Purkinje cell (primary cell): ENCODE measurements at places on chromosomes 12 and 14. TPM values are rescaled to one million over a fixed set of nuclear protein-coding genes. Genes with fewer than 3 reads are reported as not detected.

The CPNE6 gene
- polyA plus RNA-seq, result 30.4 and 42.2 TPM in 2 replicates

The TAS2R50 gene
- not detected in 2 replicates for polyA plus RNA-seq

The CLEC4C gene
- polyA plus RNA-seq, result not detected in 2 replicates

The PAX9 gene
- 0.07 TPM in 1 of 2 replicates, not detected in the other for polyA plus RNA-seq

The C12orf50 gene
- 0.08 TPM in 1 of 2 replicates, not detected in the other for polyA plus RNA-seq

The PTHLH gene
- polyA plus RNA-seq, result 31.3 and 32.7 TPM in 2 replicates

The TXNDC16 gene
- 8.0 and 10.3 TPM in 2 replicates for polyA plus RNA-seq

The CLEC14A gene
- polyA plus RNA-seq, result 1.1 and 2.4 TPM in 2 replicates

The AKAP3 gene
- polyA plus RNA-seq, result 0.22 and 1.0 TPM in 2 replicates

The MYH6 gene
- not detected in 2 replicates for polyA plus RNA-seq

The SOS2 gene
- polyA plus RNA-seq, result 5.7 and 9.9 TPM in 2 replicates

The SDR39U1 gene
- polyA plus RNA-seq, result 100 and 109 TPM in 2 replicates

The KITLG gene
- polyA plus RNA-seq, result 176 and 181 TPM in 2 replicates
